ENCODE measurements at places on chromosomes 5 and 9.

DNA sequence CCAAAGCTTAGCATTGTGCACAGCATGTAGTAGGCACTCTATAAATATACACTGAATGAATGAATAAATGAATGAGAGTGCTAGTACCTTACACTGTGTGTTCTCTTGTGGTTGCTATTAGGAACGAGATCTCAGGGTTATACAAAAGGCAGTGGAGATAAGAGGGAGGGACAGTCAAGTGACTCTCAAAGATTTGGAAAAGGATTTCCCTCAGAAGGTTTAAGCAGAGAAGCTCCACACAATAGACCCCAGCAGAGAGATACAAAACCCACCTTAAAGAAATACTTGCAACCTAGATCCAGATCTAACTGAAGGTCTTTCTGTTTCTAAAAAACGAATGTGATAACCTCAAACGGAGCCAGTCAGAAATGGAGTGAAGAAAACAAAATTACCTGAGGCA is 11.8 kb upstream of the EFNA5 start:
- no peak for DNase-seq

GRCh38 chr9:95025213-95026147 is 292.0 kb downstream of the FANCC start:
- peak; percentile 60 for DNase-seq

DNA sequence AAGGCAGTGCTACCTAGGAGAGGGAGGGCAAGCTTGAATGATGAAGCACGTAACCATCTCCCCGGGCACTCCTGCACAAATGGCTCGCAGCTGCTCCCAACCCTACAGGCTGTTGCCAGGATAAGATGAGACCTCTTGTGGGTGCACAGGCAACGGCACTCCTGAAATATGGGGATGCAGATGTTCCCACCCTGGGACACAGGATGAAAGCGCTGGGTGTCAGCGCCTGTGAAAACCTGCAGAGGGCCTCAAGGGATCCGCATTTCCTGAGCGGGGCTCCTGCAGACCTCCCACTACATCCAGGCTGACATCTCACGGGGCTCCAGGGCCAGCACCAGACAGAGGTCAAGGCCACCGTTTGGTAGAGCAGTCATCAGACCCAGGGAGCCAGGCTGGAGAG is 60.7 kb downstream of the SMIM23 start:
- DNase-seq = no peak

- DNase-seq = no peak
Measured at GRCh38 chr9:29669613-29670012, 2096.3 kb upstream of the C9orf72 start.

- DNase-seq = no peak
Measured at GRCh38 chr5:28009576-28009975, 971.2 kb upstream of the CDH9 start.

GRCh38 chr5:179123491-179124272 is 63.5 kb downstream of the ZNF354C start:
- DNase-seq = no peak

GRCh38 chr9:131999692-132000551 is 79.7 kb downstream of the MED27 start:
- no peak for DNase-seq

GRCh38 chr5:140567136-140567818 is 2.6 kb downstream of the SLC35A4 start:
- DNase-seq = no peak

DNA sequence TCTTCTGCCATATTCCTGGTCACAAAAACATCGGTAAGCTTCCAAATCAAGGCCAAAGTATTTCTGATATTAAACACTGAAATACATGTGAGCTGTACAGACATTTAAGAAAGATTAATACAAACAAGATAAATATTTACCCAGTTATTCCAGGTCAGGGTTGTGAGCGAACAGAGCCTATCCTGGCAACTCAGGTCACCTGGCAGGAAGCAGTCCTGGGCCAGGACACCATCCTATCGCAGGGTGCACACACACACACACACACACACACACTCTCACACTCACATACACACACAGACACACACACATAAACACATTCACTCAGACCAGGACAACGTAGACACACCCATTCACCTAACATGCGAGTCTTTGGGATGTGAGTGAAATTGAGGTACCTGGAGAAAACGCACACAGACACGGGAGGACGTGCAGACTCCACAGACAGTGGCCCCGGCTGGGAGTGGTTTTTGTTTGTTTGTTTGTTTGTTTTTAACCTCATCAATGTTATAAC is 82.4 kb upstream of the CACNA1B start:
- DNase-seq = no peak

- no peak for DNase-seq
Measured at GRCh38 chr5:150272531-150272930, 17.0 kb downstream of the CAMK2A start.

GRCh38 chr9:35929453-35929718 is 20.1 kb downstream of the SPAAR start:
- no peak for DNase-seq

DNA sequence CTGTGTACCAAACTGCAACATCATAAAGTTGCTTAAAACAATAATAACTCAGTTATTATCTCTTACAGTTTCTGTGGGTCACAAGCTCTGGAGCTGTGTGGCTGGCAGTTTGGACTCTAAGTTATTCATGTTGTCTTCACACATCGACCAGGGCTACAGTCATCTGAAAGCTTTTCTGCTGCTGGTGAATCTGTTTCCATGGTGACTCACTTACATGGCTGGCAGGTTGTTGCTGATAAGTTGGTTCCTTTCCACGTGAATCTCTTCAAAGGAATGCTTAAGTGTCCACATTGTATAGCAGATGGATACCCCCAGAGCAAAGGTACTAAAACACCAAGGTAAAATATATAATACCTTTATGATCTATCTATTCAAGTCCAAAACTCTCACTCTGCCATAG is 44.8 kb upstream of the CYLC2 start:
- DNase-seq = no peak

DNA sequence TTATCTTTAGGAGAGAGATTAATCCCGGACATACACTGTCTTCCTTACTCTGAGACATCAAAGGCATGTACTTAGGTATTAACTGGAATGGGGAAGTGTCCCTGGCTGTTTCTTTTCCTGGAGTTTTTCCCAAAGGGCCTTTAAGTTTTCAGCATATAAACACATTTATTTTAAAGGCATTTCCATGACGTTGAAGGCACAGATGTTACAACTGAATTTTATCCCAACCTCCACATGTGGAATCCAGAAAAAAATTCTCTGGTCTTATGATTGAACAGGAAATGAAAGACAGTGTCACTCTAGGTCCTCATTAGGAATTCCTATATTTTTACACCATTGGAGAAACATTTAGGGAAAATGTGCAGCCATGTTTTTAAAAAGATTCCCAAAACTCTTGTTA is 41.6 kb upstream of the SHOC1 start:
- DNase-seq = no peak

DNA sequence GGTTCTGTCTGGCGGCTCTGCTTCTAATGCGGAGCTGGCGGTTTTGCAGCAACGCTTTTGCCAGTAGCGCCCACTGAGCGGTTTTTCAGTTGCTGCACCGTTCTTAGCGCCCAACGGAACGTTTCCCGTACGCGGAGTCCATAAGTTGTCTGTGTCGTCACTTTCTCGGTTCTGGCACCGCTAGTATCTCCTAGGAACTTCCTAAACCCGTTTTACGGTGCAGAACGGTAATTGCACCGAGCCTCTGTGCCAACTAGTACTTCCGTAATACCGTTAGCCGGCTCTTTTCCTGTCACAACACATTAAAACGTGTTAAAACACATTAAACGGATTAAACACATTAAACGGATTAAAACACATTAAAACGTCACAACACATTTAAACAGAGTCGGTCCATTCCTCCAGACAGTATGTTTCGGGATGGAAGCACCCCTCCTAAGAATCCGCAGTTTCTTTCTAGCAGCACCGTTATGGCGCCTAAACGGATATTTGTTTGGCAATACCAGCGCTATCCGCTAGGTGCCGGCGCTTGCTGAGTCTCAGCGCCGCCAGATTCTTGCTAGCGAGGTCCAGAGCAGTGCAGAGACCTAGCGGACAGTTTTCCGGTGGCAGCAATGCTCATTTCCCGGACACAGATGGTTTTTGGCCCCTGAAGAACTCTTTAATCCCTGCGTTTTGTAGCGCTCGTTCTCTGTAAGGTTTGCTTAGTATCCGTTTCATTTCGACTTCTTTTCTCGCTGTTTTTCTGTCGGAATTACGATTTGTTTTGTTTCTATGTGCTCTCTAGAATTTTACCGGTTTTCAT is 45.4 kb downstream of the ANXA2R start:
- peak; percentile 22 for DNase-seq

DNA sequence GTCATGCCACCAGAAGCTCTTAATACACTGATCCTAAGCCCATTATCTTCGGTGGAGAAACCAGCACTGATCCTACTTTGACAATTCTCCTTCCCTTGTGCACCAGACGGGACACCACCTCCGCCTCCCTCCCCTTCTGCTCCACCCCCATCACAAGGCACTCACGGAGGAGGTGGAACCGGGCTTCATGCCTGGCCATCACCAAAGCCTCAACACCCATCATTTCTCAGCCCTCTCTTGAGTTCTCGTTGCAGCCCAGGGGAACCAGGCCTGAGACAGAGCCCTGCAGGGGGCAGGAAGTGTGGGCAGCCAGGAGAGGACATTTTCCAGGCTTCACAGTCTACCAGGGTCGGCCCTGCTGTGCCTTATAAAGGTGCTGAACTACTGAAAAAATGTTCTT is 160.5 kb downstream of the GOLPH3 start:
- DNase-seq = no peak

GRCh38 chr9:113999256-114000062 is 78.6 kb downstream of the AMBP start:
- no peak for DNase-seq

GRCh38 chr5:73946919-73947602 is 321.1 kb downstream of the ARHGEF28 start:
- no peak for DNase-seq

DNA sequence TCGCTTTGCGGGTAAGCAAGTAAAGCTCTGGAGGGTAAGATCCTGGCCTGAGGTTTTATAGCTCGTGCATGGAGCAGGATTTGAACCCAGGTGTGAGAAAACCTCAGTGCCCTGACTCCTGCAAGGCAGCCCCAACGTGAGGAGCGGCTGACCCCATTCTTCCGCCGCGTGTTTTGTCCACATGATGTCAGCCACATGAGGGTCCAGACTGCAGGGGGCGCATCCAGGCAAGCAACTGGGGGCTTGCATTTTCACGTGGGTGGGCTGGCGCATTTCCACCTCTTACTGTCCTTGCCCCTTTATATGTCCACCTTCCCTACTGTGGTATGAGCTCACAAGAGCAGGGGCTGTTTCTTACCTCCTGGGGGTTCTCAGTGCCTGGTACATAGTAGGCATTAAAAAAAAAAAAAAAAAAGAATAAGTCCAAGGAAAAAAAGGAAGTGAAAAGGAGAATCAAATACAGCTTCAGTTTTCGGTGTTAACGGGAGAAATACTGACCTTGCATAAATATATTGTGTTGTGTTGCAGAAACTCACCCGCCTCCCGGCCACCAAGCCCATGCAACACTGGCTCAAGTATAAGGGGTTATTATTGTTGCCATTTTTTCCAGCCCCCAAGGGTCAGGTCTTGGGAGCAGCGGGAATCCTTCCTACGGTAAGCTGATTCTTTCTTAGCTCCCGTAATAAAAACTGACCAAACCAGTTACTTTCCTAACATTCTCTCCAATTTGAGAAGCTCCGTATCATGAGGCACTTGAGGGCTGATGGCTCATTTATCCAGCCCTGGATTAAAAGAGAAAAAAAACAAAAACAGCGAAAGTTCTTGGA is 15.0 kb downstream of the TLX3 start:
- DNase-seq = no peak

DNA sequence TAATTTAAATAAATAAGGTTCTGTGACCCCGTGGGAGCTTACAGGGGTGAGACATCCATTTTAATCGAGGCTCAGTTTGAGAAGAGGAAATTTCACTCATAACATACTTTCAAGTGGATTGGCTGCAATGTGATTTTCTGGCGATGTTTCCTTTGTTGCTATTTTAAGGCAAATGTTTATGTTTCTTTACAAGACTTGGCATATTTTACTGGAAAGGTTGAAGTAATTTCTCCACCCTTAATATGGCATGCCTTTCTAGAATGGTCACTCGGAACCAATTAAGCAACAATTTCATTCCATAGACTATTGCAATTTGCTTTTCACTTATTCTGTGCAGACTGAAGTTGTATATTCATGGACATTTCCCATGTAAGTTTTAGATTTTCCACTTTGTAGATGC is 438.0 kb upstream of the WWC1 start:
- no peak for DNase-seq

DNA sequence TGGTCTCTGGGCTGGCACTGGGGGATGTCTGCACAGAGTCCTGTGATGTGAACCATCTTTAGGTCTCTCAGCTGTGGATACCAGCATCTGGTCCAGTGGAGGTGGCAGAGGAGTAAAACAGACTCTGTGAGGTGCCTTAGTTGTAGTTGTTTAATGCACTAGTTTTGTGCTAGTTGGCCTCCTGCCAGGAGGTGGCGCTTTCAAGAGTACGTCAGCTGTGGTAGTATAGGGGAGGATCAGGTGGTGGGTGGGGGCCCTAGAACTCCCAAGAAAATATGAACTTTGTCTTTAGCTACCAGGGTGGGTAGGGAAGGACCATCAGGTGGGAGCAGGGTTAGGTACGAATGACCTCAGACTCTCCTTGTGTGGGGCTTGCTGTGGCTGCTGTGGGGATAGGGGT is 197.1 kb downstream of the TMC1 start:
- no peak for DNase-seq

DNA sequence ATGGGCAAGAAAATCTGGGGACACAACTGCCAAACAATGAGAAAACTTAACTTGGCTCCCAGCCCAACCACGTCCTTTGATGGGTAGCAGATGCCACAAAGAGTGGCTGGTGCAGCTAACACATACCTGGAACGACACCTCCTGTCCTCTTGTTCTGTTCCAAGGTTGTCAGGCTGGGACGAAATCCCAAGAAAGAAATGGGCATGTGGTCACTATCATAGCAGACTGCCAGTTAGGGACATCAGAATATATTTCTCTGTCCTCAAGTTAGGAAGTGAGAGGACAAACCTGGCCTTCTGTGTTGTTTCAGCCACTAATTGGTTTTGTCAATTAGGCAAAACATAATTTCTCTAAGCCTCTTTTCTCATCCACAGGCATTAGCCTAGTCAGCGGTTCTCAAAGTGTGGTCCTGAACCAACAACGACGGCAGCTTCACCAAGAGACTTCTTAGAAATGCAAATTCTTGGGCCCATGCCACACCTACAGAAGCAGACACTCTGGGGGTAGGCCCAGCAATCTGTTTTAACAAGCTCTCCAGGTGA is 63.4 kb downstream of the RAPGEF1 start:
- no peak for DNase-seq

DNA sequence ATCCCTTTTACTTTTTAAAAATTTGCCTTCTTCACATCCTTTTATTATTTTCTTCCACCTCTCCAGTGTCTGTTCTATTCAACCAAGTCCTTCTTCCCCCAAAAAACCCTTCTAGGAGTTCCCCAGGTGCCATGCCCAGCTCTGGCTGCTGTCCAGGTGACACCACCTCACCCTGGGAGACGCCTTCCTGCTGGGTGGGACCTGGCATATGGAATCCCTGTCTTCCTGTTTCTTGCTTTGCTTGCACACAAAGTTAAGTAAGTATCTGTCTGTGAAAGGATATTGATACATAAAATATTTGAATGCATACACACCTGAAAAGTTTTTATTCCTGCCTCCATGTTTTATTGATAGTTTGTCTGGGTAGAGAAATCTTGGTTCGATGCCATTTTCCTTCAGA is 23.1 kb upstream of the MED10 start:
- no peak for DNase-seq

Measured in NCI-H510A treated with DMSO at 0.1 percent for 48 hours (cell line).